Type B pancreatic cell (in vitro differentiated cells): ENCODE measurements at places on chromosomes 1 and 21.

DNA sequence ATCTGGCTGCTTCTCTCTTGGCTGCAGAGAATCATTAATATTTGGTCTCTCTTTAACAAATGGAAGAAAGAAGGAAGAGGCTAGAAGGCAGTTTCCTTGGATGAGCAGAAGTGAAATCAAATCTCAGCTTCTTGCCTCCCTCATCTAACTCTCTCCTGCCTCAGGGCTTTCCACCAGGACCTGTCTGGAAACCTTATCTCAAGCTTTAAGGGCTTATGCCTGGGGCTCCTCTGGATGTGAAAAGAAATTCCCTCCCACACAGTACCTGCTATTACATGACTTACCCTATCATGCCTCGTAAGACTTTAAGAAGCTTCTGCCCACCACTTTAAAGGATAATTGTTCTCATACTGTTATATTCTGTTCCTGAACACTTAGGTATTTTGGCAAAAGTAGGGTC, 8.9 kb downstream of the VTCN1 start:
- no peak for DNase-seq

- no peak for DNase-seq
Observed at GRCh38 chr1:222914861-222915632, 100.2 kb downstream of the DISP1 start.

- DNase-seq: no peak
Observed at GRCh38 chr1:245810789-245811337, 656.1 kb downstream of the KIF26B start.

DNA sequence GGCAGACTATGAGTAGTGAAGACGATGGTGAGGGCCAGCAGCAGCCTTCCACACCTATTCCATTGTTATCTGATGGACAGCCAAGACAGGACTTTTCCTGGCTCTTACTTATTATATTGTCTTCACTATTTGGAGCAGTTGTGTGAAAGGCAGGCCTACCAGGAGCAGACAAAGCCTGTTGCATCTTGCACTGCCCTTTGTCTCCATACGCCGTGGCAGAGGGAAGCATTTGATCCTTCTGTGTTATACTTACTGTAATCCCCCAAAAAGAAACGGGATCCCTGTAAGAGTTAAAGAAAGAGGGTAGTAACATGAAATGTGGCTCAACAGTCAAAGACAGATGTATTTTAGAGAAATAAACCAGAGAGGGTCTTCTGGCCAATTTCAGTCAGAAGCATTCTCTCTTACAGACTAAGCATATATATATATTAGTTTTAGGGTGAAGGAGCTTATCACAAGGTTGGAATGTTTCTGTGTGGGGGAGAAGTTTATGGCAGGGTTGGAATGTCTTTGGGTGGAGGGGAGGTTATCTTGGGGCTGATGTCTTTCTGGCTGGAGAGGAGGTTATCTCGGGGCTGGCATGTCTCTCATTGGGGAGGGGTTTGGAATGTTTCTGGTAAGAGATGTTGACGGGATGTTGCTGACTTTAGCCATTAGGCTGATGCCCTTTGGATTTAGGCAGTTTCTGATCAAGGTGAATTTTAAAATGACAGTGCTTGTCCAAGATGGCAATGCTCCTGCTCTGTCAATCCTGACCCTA, 23.4 kb upstream of the HSD3B1 start:
- no peak for DNase-seq

DNA sequence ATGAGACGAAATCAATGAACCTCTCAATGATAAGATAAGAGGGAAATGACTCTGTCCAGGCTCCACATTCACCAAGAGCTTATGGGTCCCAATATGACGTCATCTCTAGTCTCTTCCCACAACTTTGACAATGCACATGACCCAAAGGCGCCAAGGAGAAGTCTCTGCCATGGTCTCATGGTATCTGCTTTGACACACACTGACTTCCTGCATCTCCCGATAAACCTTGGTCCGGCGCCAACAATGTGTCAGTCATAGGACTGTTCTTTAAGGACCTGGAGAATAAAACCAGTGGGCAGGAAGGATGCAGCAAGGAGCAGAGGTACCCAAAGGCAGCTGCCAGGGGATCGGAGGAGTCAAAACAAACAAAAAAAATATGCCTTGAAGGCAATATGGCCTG, 46.9 kb upstream of the TMEM51 start:
- no peak for DNase-seq

- no peak for DNase-seq
Observed at GRCh38 chr1:37931102-37931360, 15.8 kb downstream of the INPP5B start.

GRCh38 chr1:54462597-54463258, 56.5 kb upstream of the SSBP3 start:
- DNase-seq: no peak

DNA sequence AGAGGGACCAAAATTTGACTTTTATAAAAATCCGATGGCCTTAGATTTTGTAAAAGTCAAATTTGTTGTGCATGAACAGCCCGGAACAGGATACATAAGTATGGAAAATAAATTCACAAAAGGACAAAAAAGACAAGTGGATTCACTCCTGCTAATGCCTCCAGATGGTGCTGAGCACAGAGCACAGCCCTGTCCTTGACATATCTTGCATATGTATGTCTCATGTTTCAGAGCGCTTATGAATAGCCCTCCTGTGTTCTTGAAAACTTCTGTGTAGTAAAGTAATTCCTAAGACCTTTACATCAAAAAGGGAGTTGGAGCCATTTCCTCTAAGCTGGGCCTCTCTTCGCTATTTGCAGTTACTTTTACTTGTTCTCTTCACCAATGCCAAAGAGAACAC, 110.7 kb upstream of the RAB3GAP2 start:
- DNase-seq: no peak

GRCh38 chr1:228378873-228379460, 27.7 kb downstream of the TRIM11 start:
- no peak for DNase-seq

- DNase-seq: no peak
Observed at GRCh38 chr1:160094291-160094625, 4.2 kb downstream of the IGSF8 start.

DNA sequence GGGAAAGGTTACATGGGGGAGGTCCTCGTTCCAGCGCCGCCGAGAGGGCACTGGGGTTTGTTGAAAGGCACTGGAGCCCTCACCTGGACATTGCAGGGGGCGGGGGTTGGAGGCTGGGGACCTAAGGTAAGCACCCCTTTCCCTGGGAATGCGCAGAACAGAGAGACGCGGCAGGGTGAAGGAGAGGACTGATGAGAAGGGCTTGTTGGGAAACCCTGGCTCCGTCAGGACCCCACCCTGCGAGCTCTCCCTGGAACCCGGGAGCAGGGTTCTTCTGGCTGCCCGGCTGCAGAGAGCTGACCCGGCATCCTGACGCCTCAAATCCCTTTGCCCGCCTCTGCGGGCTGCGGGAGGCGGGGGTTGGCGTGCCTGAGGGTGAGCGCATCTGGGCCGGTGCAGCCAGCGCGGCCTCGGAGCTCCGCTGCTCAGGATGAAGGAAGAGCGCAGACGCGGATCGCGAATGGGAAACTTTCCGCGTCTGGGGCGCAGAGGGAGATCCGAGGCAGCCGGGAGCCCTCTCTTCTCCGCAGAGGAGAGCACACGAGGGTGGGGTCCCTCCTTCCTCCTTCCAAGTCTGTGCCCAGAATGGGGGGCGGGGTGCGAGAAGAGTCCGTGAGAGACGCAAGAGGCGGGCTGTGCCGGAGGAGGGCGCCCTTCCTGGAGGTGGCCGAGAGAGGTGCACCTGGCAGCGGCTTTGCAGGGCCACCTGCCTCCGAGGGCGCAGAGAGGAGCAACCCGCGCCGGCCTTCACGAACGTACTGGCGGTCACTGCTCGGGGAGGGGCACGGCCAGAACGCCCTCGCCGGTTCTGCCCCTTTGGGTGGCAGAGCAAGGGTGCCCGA, 2.4 kb downstream of the IGSF21 start:
- no peak for DNase-seq

DNA sequence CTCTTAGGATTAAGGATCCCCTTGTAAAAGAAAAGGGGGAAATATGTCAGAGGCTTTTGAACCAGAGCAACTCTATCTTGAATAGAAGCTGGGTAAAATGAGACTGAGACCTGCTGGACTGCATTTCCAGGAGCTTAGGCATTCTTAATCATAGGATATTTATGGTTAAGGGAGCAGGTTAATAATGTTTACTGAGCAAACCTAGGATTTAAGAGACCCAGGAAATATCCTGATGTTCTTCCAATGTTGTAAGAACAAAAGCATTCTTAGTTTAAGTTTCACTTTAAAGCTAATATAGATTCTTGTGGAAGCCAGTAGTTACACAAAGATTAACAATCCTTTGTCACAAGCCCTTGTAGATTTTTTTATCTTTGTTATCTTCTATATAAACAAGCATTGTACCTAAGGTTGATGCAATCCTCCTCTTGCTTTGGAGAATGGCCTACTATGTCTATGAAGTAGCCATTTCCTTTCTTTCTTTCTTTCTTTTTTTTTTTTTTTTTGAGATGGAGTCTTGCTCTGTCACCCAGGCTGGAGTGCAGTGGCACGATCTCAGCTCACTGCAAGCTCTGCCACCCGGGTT, 570.2 kb upstream of the BEND5 start:
- no peak for DNase-seq
